D341Med (cell line): ENCODE measurements at places on chromosomes 7 and 10.

DNA sequence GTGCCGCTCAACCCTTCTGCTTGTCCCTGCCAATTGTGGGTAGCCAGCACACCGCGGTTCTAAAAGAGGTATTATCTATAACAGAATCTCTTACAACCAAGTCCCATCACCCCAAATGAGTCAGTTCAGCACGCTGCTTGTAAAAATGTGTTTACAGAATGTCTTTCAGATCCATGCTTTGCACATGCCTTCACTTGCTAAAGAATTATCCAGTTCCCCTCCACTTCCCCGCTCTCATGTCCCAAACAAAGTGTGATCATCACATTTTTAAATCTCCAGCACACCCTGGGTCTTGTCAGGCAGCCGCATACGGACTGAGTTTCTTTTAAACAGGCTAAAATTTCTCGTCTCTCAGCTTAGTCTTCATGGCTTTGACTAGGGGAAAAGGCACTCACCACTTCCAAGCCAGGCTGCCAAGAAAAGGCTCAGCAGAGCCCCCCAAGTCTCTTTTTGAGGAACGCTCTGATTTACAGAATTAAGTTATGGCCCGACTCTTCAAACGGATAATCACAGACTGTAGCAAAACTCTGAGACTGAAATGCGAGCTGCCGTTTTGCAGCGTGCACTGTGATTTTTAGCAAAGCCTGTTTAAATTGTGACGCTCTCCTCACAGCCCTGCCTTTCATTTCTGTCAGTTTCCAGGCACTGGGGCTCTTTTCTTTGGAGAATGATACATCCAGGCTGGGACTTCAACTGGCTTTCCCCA, 29.8 kb upstream of the FGFR2 start:
- no peak for DNase-seq

GRCh38 chr10:26776258-26776657, 78.8 kb downstream of the PDSS1 start:
- DNase-seq: no peak

DNA sequence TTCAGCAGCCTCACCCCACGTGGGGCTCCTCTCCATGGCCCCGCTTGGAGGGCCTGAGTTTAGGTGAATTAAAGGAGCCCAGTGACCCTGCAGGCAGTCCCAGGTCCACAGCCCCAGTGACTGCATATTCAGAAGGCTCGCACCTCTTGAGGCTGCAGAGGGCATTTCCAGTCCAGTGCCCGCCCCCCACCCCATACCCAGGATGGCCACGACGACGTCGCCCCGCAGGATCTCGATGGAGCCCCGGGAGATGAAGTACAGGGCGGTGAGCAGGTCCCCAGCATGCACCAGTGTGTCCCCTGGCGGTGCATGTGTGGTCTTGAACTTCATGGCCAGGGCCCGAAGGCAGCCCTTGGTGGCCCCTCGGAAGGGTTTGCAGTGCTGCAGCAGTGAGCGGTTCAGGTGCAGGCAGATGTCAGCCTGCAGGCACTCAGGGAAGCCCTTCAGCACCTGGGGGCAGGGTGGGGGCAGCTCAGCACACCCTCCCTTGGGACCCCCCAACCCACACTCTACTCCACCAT, 28.1 kb downstream of the KCNH2 start:
- DNase-seq: no peak

GRCh38 chr7:90773269-90773668, 177.1 kb downstream of the CDK14 start:
- no peak for DNase-seq

DNA sequence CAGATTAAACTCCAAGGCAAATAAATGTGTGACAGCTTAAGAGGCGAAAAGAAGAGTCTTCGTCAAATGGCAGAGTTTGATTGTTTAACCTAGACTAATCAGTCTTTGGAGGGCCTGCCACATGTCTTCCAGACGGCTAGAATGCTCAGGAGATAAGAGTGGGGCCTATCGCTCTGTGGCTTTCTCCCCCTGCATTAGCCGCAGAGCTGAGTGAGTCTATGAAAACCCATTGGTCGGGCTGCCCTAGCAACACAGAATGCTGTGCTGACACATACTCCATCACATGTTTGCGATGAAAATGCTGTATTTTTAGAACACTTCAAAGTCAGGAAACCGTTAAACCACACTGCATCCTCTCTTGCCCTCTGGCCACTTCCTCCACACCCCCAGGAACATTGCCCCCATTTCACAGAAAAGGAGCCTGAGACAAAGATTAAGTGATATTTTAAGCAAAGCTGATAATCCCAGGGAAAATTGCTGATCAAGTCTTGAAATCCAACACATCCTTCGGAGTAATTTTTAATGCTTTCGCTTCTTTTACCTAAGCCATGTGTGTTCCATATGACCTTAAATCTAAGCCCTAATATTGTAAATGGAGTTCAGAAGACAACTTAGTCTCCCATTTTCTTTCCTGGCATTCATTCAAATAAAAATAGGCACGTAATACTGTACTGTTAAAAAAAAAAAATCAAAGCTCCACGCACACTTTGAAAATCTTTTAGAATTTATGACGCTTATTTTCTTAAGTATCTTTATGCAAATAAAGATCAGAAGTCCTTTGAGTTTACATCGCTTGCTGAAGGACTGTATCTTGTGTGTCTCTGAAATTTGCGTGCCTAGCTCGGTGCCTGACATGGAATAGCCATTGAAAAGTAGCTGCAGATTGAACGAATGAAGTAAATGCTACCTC, 161.2 kb downstream of the CELF2 start:
- DNase-seq: peak; percentile 33

DNA sequence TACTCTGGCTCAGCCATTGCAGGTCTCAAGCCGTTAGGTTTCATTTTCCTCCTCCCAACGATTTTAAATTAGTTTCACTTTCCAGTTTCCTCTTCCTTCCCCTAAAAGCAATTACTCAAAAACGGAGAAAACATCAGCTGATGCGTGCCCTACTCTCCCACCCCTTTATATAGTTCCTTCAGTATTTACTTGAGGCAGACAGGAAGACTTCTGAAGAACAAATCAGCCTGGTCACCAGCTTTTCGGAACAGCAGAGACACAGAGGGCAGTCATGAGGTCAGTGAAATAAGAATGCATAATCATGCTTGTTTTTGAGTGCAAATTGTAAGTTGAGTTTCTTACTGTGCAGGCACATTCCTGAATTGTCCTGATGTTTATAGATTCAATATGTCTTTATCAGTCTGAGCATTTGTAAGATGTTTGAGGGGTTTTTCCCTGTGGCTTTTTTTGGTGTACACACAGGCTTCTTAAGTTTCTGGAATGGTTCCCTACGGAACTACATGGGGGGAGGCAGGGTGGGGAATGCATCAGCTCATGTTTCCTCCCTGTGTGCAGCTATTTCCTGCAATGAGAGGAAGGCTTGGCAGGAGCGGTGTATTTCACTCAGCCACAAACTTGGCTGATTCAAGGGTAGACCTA, at the start of gene IFIT3:
Gene IFIT3 (plus strand): TSS at position 195 of the 639 bp plus-strand sequence. CDS start 77 bp downstream, at position 272.
- peak; percentile 32 for DNase-seq

GRCh38 chr10:6305401-6306321, 102.9 kb downstream of the PFKFB3 start:
- DNase-seq: no peak

DNA sequence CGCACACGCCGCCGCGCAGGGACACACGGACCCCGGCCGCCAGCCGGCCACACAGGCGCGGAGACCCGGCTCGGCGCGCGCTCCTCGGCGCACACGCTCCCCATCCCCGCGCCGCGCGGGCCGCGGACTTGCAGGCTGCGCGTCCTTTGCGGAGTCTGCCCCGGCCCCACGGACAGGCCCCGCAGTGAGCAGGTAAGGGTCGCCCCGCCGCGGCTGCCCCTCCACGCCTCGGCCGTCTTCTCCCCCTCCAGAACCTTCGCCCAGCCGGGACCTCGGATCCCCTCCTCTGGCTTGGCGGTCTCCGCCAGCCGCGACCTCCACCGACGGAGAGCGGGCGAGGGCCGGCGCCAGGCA, 356 bp downstream of the ADCYAP1R1 start:
- DNase-seq: no peak

DNA sequence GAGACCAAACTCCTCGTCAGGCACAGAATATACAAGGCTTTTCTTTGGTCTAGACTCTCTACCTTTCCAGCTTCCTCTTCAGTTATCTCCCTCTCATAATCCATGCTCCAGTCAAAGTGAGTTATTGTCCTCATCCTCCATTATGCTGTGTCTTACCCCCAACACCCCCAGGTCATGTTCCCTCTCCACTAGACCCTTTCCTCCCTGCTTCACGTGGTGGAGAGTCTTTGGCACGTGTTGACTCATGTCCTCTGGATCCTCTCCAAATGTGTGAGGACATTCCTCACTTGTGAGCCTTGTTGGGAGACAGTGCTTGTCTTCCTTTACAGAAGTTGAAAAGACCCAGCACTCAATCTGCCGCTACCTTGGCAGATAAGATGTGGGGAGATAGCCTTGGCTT, 36.0 kb upstream of the DLD start:
- no peak for DNase-seq

DNA sequence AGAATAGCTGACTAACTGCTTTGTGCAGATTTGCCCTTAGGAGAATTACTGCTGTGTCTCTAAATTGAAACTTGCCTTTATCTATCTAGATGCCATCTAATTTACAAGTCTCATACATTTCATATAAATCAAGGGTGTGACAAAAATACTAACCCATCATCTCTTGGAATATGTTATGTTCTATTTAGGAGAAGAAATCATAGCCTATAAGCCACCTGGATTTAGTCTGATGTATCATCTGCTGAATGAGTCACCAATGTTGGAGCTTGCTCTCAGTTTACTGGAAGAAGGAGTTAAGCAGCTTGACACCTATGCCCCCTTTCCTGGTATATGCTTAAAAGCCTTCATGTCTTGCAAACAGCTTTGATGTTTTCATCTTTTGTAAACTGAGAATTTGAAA, 43.5 kb downstream of the NUP205 start:
- no peak for DNase-seq

DNA sequence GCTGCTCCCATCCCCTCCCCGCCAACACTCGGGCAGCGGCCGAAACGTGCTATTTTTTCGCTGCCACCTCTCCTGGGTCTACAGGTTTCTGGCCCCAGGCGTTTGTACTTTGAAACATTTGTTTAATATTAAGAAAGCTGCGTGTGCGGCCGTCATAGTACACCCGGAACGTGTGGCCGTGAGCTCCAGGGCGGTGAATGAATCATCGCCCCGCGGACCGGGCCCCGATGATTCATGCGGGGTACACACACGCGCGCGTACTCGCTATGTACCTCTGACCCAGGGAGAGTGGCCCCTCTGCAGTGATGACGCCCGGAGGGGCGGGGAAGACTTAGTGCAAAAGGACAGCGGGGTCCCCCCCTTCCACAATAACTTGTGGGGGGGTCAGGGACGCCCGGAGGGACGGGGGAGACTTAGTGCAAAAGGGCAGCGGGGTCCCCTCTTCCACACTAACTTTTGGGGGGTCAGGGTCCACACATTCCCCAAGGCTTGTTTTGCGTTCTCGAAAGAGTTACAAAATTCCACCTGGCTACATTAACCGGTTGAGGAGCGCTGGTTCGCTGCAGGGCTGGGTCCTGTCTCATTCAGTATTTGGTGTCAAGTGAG, 56.5 kb upstream of the PCGF5 start:
- DNase-seq: no peak

DNA sequence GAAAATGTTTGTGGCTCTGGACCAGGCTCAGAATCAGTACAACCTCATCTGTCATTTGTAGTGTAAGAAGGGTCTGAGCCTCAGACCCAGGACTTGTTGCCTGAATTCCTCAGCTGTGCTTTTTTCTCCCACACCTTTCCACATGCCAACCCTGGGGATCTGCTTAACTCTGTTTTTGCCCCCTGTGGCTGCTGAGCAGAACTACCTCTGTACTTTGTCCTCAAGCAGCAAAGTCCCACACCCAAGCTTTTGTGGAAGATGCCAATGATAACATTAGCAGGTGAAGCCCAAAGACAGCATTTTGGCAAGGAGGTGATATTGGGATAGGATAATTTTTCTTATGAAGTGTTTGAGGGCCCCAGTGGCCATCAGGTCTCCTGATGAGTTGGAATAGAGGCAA, 5.8 kb upstream of the CYP2C18 start:
- peak; percentile 13 for DNase-seq

DNA sequence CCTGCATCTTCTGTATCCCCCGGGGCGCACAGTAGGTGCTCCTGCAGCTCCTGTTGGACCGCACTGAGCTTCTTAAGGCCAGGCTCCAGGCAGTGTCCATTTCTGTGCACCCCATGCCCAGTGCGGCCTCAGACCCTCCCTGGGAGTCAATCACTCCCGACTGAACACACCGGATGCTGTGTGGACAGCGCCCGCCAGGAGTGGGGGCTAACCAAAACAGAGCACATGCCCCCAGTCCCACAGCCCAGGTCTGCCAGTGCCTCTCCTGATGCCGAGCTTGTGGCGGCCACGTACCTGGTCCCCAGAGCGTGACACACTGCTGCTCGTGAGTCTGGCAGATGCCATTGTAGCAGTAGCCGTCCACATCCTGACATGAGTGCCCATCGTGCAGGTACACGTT, 168.1 kb downstream of the FANK1 start:
- no peak for DNase-seq

DNA sequence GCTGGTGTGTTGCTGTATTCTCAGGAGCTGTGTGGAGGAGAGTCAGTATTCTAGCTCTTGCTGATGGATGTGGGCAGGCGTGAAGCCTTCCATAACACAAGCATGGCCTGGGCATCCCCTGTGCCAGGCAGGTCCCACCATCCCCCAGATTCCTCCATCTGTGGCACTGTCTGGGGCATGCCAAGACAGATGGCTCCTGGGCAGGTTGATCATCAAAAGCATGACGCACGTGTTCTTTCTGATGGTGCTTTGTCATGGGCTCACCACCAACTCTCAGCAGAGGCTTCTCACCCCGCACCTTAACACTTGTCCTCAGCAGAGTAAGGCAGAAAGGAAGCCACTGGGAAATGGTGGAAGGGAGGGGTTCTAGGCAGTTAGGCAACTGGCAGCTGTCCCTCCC, 364.3 kb downstream of the PLXNA4 start:
- DNase-seq: no peak

DNA sequence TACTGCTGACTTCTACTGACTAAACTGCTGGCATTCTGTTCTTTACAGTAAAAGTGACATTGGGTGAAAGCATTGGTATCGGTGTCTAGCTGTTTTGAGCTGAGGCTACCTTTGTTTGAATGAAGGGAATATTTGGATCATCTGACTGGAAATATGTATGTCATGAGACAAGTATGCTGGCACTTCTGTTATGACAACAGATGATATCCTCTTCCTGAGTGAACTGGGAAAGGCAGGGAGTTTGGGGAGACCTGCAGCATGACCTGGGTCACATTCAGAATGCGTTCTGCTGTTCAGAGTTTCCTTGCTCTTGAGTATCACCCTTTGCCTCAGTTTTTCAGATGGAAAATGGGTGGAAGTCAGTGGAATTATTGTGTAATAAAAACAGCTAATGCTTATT, 81.8 kb downstream of the PLCE1 start:
- no peak for DNase-seq
